ENCODE measurements at places on chromosomes 3 and 15.

DNA sequence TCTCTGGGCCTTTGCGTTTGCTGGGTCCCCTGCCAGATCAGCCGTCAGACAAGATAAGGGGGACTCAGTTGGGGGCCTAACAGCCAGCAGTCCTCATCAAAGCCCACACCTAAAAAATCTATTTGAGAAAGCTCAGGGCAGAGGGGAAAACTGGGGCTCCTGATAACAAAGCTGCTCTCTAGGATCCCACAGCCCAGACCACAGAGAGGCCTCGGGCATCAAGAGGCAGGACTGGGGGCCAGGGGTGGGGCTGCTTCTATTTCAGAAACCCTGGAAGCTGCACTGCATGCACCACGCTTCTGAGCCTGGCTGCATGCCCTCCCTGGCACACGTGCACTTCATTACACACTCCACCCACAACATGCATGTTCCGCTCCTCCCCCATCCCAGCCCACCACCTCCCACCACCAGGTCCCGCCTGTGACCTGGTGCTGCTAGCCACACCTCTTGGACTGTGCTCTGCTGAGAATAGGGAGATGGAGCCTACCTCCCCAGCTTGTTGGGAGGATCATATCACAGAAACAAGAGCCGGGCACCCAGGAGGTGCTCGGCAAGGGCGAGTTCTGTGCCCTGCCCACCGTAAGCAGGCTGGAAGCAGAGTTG lies 26.6 kb downstream of the FBLN2 start:
- no peak for DNase-seq

DNA sequence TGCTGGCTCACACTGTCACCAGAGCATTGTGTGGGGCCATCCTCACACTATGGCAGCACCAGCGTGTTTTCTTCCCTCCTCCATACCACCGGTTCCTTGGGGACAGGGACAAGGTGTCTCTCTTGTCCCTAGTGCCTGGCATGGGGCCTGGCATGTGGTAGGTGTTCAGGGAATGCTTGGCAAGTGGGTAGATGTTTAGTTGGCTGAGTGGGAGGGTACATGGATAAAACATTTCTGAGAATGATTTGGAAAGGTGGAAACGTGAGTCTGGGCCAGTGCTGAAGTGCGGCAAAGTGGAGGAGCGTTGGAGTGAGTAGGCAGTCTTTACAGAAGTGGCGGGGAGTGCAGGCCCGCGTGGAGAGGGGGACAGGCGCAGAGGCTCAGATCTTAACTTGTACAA lies 15.0 kb downstream of the SNAPC5 start:
- DNase-seq: no peak

DNA sequence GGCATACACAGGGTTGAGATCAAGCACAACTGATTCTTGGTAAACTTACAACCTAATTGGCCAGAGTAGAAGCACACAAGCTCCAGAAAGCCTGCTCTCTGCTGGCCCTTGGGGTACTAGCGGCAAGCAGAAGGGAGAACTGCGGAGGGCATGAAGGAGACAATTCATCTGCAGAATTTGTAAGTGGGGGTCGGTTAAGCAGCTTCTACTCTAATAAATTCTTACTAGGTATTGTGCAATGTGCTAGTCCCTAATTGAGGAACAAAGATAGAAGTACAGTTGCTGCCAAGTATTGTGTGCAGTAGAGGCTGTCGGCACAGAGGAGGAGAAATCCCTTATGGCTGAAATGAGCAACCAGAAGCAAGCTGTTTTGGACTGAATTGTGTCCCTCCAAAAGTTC lies 91.2 kb upstream of the VEPH1 start:
- no peak for DNase-seq

GRCh38 chr15:87667643-87668042 lies 588.9 kb downstream of the NTRK3 start:
- DNase-seq: no peak

- no peak for DNase-seq
These were observed 106.1 kb downstream of the WDR76 start for GRCh38 chr15:43932907-43933306.

GRCh38 chr15:78075490-78076230 lies 1.9 kb downstream of the TBC1D2B start:
- DNase-seq: peak; percentile 74

GRCh38 chr3:48459773-48460516 lies 13.4 kb downstream of the ATRIP start:
- no peak for DNase-seq

DNA sequence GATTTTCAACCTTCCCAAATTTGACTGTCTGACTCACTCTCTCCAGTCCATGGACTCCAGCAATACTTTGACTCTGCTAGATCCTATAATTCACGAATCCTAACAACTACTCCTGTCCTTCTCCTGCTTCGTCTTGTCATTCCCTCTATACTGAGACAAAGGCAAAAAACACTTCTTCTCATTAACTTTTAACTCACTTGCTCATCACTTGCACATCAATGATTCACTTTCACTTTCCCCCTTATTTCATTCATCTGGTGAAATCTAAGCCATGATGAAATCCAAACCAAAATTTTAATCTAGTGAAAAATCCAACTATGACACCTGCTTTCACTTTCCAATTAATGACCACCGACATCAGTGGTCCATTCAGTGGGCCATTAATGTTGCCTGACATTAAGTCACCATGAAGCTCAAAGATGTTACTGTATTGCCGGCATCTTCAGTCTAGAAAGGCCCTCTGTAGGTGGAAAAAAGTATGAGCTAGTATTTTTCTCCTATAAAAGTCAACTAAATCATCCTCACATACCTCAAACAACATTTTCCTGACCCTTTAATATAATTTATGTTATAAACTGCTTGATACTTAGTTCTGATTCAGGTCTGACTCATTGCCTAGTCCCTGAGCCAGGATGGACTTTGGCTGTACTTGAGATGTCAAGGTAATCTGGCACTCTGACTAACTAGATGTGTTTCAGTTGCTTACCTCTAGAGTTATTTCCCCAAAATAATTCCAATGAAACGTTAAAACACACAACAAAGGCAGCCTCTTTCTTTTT lies 158.6 kb downstream of the CNTN6 start:
- DNase-seq: no peak

GRCh38 chr15:73028831-73029451 lies 23.3 kb upstream of the NEO1 start:
- DNase-seq: no peak

GRCh38 chr15:61892140-61892539 lies 168.1 kb downstream of the VPS13C start:
- DNase-seq: no peak

GRCh38 chr3:1848935-1849334 lies 249.7 kb upstream of the CNTN4 start:
- no peak for DNase-seq

GRCh38 chr3:116020989-116021388 lies 397.7 kb downstream of the GAP43 start:
- DNase-seq: no peak

DNA sequence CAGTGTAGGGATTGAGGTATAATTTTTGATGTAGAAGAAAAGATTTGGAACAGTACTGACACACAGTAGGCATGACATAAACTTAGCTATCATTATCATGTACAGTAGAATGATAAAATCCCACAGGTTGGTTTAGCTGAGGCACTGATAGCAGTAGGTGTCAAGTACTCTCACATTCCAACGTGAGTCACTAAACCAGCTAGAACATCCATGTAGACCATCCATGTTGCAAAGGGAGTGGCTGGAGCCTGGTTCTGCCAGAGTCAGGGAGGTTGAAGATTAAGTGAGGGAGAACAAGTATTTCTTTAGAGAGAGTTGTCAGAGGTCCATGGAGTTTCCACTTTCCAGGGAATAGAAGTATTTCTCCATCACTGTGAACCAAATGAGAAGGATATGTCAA lies 157.2 kb upstream of the TMEM108 start:
- no peak for DNase-seq

DNA sequence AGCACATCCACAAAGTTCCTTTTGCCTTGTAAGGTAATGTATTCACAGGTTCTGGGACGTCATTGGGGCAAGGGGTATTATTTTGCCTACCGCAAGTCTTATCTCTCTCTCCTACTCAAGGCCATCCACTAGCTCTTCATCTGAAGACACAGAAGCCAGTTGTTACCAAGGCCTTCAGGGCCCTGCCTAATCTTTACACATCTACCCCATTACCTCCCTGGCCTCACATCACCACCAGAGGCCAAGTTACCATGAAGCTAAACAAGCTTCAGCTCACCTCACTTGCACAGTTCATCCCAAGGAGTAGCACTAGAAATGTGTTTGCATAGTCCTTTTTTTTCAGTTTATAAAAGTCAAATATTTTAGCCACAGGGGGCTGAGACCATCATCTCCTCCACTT lies 34.1 kb downstream of the ATP8B4 start:
- no peak for DNase-seq

GRCh38 chr3:10010878-10011465 lies 15.3 kb upstream of the FANCD2 start:
- peak; percentile 85 for DNase-seq

DNA sequence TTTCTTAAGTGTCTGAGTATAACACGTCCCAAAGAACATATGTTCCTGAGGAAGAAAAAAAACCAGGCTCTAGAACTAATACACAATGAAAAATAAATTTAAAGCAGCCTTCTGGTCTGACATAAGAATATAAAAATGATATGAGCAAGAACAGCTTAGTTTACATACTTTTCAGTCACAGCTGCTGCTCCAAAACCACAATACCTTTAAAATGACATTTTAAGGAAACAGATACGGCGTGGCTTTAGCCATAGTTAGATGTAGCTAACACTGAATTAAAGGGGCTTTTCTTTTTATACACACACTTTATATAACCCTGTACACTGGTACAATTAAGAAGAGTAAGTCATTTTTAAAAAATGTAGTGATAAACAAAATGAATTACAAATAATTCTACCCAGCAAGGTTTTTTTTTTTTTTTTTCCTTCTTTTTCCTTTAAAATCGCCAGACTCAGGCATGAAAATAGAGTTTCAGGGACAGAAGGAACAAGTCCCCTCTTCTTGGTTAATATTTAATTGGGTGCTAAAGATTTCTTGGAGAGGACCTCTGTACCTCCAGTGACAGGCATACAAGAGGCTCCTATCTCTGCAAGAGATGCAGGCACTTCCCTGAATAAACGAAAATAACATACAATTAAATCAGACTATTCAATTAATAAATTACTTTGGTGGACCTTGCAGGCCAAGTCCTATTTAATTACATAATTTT lies 265.6 kb downstream of the FOXP1 start:
- DNase-seq: no peak

DNA sequence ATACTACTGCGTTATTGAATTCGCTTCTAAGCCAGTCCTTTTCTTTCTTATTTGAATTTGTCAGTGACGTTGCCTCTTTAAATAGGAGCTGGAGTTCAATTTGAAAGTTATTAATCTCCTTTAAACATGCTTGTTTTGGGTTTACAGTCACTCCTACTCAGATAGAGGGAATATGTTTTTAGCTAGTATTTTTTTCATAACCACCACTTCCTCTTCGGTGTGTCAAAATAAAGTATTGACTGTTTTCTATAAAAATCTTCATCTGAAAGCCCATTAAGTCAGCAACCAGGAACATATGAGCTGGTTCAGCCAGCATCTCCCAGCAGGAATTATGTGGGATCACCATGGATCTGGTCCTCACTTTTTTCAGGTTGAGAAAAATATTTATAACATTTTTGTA lies 772.9 kb downstream of the DIPK2A start:
- no peak for DNase-seq

DNA sequence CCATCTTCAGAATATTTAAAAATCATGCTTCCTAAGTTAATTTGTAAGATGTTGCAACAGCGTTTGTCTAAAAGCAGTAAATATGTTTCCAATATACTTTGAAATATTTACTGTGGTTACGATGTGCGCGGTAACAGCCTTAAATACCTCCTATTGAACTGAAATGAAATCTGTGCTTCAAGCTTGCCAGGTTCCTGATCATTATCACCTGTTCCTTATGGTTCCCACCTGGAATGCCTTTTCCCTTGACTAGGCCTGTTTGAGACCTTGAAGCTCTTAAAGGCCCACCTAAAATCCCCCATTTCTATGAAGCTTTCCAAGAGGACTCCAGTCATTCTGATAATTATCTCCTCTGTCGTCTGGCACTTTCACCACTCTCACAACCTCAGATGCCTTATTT lies 146.7 kb downstream of the NAALADL2 start:
- DNase-seq: no peak

DNA sequence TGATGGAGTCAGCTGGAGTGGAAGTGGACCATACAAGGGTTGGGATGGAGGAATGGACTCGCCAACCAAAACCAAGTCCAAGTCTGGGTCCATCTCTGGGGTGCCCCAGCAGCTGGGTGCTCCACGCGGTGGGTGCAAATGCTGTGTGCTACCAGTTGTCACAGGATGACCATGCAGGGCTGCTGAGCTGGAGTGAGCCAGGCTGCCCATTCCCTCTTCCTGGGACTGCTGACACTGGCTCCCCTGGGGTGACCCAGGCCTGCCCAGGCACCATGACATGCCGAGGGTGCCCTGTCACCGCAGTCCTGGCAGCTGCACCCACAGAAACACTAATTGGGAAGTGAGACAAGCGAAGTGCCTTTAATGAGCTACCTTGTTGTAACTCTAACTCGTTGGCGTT lies 140.2 kb downstream of the TPRA1 start:
- no peak for DNase-seq

- no peak for DNase-seq
These were observed 71.7 kb downstream of the CYP19A1 start for GRCh38 chr15:51266656-51267050.

- no peak for DNase-seq
These were observed 13.1 kb downstream of the NPTN start for GRCh38 chr15:73620078-73620477.

DNA sequence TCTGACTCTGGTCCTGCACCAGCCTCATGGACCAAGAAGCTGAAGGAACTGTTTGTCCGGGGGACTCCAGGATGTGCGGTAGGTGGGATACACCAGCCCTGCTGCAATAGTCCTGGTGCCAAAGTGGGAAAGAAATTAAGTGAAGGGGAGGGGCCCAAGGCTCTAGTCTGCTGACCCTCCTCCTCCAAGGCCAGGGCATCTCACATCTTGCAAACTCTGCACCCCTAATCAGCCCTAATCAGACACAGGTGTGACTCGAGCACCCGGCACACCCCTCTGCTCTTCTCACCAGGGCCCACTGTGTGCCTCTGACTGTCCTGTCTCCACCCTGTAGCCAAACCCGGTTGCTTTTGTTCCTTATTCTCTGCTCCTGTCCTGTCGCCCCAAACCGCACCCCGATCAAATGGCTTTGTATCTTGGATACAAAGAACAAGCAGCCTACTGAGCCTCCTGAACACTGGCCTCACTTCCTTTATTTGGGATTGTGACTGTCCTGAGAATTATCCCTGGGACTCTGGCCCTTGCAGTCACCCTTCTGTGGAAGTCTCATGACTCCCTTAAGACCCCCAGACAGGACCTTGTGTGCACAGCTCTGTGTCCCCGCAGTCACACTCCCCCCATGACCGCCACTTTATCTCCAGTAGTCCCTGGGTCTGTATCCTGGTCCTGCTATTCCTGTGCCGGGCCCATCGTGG lies 26.7 kb upstream of the SLC41A3 start:
- no peak for DNase-seq

DNA sequence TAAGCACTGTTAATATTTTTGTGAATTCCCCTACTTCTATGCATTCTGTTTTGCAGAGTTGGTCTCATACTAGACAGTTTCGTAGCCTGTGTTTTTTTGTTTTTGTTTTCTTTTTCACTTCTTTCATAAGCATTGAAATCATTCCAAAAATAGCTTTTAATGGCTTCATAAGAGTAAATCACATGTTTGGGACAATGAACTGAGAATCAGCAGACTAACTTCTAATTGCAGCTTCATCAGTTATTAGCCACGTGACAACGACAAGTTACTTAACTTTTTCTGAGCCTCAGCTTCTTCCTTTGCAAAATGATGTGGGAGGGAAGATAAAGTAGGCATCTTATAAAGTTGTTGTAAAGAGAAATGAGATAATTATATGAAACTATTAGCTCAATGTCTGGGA lies 124.8 kb downstream of the LIPC start:
- DNase-seq: no peak

- no peak for DNase-seq
These were observed 36.7 kb downstream of the ABTB1 start for GRCh38 chr3:127709320-127710060.

Data from amniotic stem cell (primary cell).